Activated CD4-positive, alpha-beta memory T cell treated with anti-CD3 and anti-CD28 coated beads, Interleukin-2, amount 10 ng/mL, durations not matched to agents 7 days and 5 days (primary cell): ENCODE measurements at places on chromosomes 5 and 9. TPM values are rescaled to one million over a fixed set of nuclear protein-coding genes. Genes with fewer than 3 reads are reported as not detected.

PRRT1B gene
- total RNA-seq: not detected

DNA sequence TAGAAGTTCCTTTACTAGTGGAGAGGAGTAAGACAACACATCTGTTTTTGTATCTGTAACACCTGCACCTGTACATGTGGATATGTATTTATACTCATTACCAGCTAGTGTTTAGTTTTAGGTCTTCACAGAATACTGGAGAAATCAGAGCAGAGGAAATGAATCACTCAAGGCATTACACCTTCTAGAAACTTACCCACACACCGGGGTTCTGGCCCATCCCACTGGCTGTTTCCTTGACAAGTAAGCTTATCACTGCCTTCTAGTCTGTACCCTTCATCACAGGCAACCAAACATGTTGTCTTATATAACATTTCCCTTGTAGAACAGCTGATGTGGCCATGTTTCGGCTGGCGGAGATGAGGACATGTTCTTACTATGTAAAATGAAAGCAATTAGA, 76.7 kb downstream of the SVEP1 start:
- no peak overlapping the region for H3K4me3 ChIP-seq
- H3K4me1 ChIP-seq: no peaks in the 10 kb centered on the region
- H3K27ac ChIP-seq: no peak overlapping the region
- H3K27me3 ChIP-seq: no peaks in the 10 kb centered on the region
- H3K36me3 ChIP-seq: no peaks in the 10 kb centered on the region

ADAMTS12 gene
- not detected for total RNA-seq

GRCh38 chr5:142958944-142959682, 188.9 kb downstream of the ARHGAP26 start:
- peaks cover 11% of the 10 kb centered on the region for H3K36me3 ChIP-seq
- H3K27me3 ChIP-seq: no peaks in the 10 kb centered on the region
- H3K27ac ChIP-seq: no peak overlapping the region
- H3K4me3 ChIP-seq: no peak overlapping the region
- peaks cover 15% of the 10 kb centered on the region for H3K4me1 ChIP-seq

DNA sequence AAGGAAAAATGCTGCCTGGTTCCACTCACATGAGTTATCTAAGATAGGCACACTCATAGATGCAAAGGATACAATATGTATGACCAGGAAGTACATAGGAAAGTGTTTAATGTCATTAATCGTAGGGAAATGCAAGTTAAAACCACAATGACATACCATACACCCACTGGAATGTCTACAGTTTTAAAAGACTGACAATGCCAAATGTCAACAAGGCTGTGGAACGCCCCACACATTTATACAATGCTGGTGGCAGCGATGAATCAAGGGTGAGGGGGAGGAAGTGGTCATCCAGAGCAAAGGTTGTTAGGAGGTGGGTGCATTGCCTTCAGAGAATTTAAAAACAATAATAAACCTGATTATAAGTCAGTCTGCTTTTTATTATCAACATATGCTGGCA, 437.8 kb downstream of the ARHGEF28 start:
- no peak overlapping the region for H3K4me3 ChIP-seq
- H3K36me3 ChIP-seq: no peaks in the 10 kb centered on the region
- H3K4me1 ChIP-seq: no peaks in the 10 kb centered on the region
- DNase-seq: no peak
- no peak overlapping the region for H3K27ac ChIP-seq
- H3K27me3 ChIP-seq: peaks cover 3% of the 10 kb centered on the region

- H3K4me1 ChIP-seq: no peaks in the 10 kb centered on the region
- peaks cover 2% of the 10 kb centered on the region for H3K27me3 ChIP-seq
- no peaks in the 10 kb centered on the region for H3K36me3 ChIP-seq
- no peak overlapping the region for H3K27ac ChIP-seq
- DNase-seq: no peak
Measured at GRCh38 chr5:90347462-90347861, 62.1 kb downstream of the CETN3 start.

GRCh38 chr5:168829044-168829443, 249.9 kb upstream of the PANK3 start:
- H3K36me3 ChIP-seq: no peaks in the 10 kb centered on the region
- H3K4me1 ChIP-seq: no peaks in the 10 kb centered on the region
- no peak overlapping the region for H3K4me3 ChIP-seq
- peaks cover 2% of the 10 kb centered on the region for H3K27me3 ChIP-seq
- no peak for DNase-seq
- no peak overlapping the region for H3K27ac ChIP-seq

GRCh38 chr5:51484326-51484725, 101.1 kb downstream of the ISL1 start:
- H3K36me3 ChIP-seq: no peaks in the 10 kb centered on the region
- no peaks in the 10 kb centered on the region for H3K4me1 ChIP-seq
- no peak overlapping the region for H3K27ac ChIP-seq
- no peaks in the 10 kb centered on the region for H3K27me3 ChIP-seq

- peaks cover 30% of the 10 kb centered on the region for H3K27me3 ChIP-seq
- no peak for DNase-seq
- H3K4me1 ChIP-seq: no peaks in the 10 kb centered on the region
- no peaks in the 10 kb centered on the region for H3K36me3 ChIP-seq
- no peak overlapping the region for H3K27ac ChIP-seq
Measured at GRCh38 chr5:112594941-112595340, 142.7 kb upstream of the APC start.

DBH gene
- total RNA-seq: not detected

MACIR gene
- total RNA-seq: 6.3 TPM

- H3K27me3 ChIP-seq: no peaks in the 10 kb centered on the region
- no peak overlapping the region for H3K27ac ChIP-seq
- no peak overlapping the region for H3K4me3 ChIP-seq
- H3K36me3 ChIP-seq: no peaks in the 10 kb centered on the region
- DNase-seq: no peak
- no peaks in the 10 kb centered on the region for H3K4me1 ChIP-seq
Measured at GRCh38 chr5:89105171-89105695, 222.2 kb upstream of the MEF2C start.

DNA sequence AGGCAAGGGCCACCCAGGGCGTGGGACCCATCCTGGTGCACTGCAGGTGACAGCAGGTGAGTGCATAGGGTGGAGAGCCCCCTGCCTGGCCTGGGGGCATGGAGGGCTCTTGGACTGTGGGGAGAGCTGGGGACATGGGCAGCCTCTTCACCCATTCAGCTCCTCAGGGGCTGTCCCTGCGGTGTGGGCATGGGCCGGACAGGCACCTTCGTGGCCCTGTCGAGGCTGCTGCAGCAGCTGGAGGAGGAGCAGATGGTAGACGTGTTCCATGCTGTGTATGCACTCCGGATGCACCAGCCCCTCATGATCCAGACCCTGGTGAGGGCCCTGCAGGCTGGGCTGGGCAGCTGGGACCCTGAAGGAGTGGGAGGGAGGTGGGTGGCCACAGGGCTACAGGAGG, 20.4 kb upstream of the SPTLC1 start:
- H3K4me1 ChIP-seq: peaks cover 13% of the 10 kb centered on the region
- H3K36me3 ChIP-seq: no peaks in the 10 kb centered on the region
- DNase-seq: no peak
- H3K27ac ChIP-seq: no peak overlapping the region
- H3K27me3 ChIP-seq: peaks cover 26% of the 10 kb centered on the region
- H3K4me3 ChIP-seq: no peak overlapping the region

DNA sequence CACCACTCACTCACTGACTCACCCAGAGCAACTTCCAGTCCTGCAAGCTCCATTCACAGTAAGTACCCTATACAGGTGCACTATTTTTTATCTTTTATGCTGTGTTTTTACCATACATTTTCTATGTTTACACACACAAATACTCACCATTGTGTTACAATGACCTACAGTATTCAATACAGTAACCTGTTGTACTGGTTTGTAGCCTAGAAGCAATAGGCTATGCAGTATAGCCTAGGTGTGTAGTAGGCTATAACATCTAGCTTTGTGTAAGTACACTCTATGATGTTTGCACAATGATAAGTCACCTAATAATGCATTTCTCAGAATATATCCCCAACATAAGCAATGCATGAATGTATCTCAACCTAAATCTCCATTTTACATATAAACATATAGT, 541.1 kb downstream of the NR2F1-AS1 start:
- no peak overlapping the region for H3K4me3 ChIP-seq
- H3K4me1 ChIP-seq: no peaks in the 10 kb centered on the region
- no peak overlapping the region for H3K27ac ChIP-seq
- no peaks in the 10 kb centered on the region for H3K27me3 ChIP-seq

GRCh38 chr9:123651273-123651672, 278.7 kb downstream of the DENND1A start:
- no peak overlapping the region for H3K4me3 ChIP-seq
- peaks cover 3% of the 10 kb centered on the region for H3K36me3 ChIP-seq
- no peak for DNase-seq
- H3K27me3 ChIP-seq: no peaks in the 10 kb centered on the region
- H3K4me1 ChIP-seq: peaks cover 6% of the 10 kb centered on the region
- no peak overlapping the region for H3K27ac ChIP-seq

MELK gene
- total RNA-seq: 56.1 TPM

GRCh38 chr5:154189256-154189818, 1.2 kb upstream of the GALNT10 start:
- H3K4me3 ChIP-seq: peak overlapping the region; percentile 80
- DNase-seq: peak; percentile 25
- H3K27me3 ChIP-seq: peaks cover 4% of the 10 kb centered on the region
- H3K36me3 ChIP-seq: peaks cover 11% of the 10 kb centered on the region
- H3K4me1 ChIP-seq: peaks cover 35% of the 10 kb centered on the region

- no peak overlapping the region for H3K27ac ChIP-seq
- H3K4me1 ChIP-seq: peaks cover 14% of the 10 kb centered on the region
- peak; percentile 97 for DNase-seq
- H3K4me3 ChIP-seq: peak overlapping the region; percentile 72
Measured at GRCh38 chr9:128249908-128250838, 25.6 kb downstream of the GOLGA2 start.

- no peaks in the 10 kb centered on the region for H3K36me3 ChIP-seq
- H3K27me3 ChIP-seq: peaks cover 6% of the 10 kb centered on the region
- no peaks in the 10 kb centered on the region for H3K4me1 ChIP-seq
- no peak overlapping the region for H3K4me3 ChIP-seq
Measured at GRCh38 chr9:36691671-36692070, 119.0 kb downstream of the MELK start.

LHX3 gene
- 0.08 TPM for total RNA-seq

DNA sequence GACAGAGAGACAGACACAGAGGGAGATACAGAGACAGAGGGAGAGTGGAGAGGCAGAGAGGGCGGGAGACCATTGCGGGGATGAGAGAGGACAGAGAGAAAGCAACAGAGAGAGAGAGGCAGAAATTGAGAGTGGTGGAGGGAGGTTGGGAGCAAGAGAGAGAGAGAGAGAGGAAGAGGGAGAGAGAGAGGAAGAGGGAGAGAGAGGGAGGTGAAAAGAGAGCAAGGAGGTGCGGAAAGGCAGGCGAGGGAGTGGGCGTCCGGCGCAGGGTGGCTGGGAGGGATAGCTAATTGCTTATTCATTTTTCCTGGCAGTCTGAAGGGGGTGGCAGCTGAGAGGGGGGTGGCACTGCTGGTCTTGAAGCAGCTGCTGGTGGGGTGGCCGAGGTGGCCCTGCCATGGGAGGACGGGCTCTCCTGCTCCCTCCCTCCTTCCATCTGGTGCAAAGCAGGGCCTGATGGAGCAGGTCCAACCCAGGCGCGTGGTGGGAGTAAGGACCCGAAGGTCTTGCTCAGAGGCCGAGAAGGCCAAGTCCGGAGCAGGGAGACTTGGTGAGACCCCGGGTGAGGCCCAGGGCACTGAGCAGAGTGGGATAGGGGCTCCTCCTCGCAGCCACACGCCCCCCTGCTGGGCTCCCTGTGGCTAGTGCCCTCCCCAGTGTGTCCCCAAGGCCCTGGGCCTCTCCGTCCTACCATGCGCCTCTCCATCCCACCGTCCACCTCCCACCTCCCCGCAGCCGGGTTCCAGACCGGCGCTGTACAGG, 25.3 kb upstream of the RNU6ATAC start:
- H3K27ac ChIP-seq: no peak overlapping the region
- no peak for DNase-seq
- H3K4me3 ChIP-seq: no peak overlapping the region
- H3K36me3 ChIP-seq: no peaks in the 10 kb centered on the region
- peaks cover 4% of the 10 kb centered on the region for H3K27me3 ChIP-seq

GPR21 gene
- 0.58 TPM for total RNA-seq

GRCh38 chr5:120624021-120624563, 160.0 kb downstream of the PRR16 start:
- no peaks in the 10 kb centered on the region for H3K27me3 ChIP-seq
- H3K36me3 ChIP-seq: no peaks in the 10 kb centered on the region
- no peak for DNase-seq
- H3K27ac ChIP-seq: no peak overlapping the region

GRCh38 chr5:314676-315487, 6.6 kb upstream of the AHRR start:
- peaks cover 1% of the 10 kb centered on the region for H3K4me1 ChIP-seq
- H3K36me3 ChIP-seq: peaks cover 7% of the 10 kb centered on the region
- no peak for DNase-seq
- H3K27me3 ChIP-seq: peaks cover 8% of the 10 kb centered on the region

PCYOX1L gene
- total RNA-seq: 41.2 TPM

KIF4B gene
- not detected for total RNA-seq

SLC46A2 gene
- not detected for total RNA-seq

DNA sequence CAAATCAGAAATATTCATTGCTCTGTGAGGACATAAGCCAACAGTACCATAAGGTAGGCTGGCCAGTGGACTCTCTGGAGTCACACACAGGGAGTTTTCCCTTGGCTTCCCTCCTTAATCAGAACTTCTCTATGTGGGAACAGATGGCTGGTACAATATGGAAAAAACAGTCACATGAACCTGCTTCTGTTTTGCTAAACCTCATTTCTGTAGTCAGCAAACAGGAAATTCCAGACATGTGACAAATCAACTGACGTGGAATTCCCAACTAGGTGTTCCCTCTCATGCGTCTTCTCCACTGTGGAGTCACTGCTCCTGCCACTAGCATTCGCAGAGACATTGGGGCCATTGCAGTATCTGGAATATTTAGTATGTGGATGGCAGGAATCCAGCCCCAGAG, 617.6 kb downstream of the KIF4B start:
- H3K36me3 ChIP-seq: no peaks in the 10 kb centered on the region
- H3K4me1 ChIP-seq: no peaks in the 10 kb centered on the region
- DNase-seq: no peak
- H3K4me3 ChIP-seq: no peak overlapping the region

GRCh38 chr5:56670916-56671315, 144.4 kb upstream of the MAP3K1 start:
- H3K27ac ChIP-seq: no peak overlapping the region
- H3K4me3 ChIP-seq: no peak overlapping the region
- no peak for DNase-seq
- H3K36me3 ChIP-seq: peaks cover 12% of the 10 kb centered on the region
- H3K27me3 ChIP-seq: peaks cover 2% of the 10 kb centered on the region

- peaks cover 11% of the 10 kb centered on the region for H3K27me3 ChIP-seq
- peaks cover 4% of the 10 kb centered on the region for H3K4me1 ChIP-seq
- H3K4me3 ChIP-seq: no peak overlapping the region
- H3K36me3 ChIP-seq: no peaks in the 10 kb centered on the region
Measured at GRCh38 chr9:88586452-88586851, 51.5 kb downstream of the NXNL2 start.

DCTN3 gene
- 144 TPM for total RNA-seq

DNA sequence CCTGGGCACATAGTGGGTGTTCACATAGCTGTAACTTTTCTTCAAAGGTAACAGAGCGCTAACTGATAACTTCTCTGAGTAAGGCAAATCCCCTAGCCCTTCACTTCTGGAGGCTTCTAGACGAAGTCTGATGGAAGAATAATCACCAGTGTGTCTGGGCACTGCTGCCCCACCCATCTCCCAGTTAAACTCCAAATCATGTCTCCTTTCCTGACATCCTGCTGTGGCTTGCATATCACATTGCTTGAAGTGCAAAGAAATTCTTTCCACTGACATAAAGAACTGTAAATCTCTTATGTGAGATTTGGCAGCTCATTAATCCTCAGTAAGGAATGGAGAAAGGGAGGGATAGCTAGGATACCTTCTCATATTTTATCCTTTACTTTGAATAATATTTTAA, 74.6 kb downstream of the MARCHF11 start:
- DNase-seq: no peak
- H3K36me3 ChIP-seq: no peaks in the 10 kb centered on the region
- H3K4me3 ChIP-seq: no peak overlapping the region
- H3K27ac ChIP-seq: no peak overlapping the region
